T-helper 1 cell (primary cell): ENCODE measurements at places on chromosomes 11 and 22.

- no peak for DNase-seq
Observed at GRCh38 chr11:92707173-92707619, 262.3 kb upstream of the MTNR1B start.

- DNase-seq: no peak
Observed at GRCh38 chr11:128448200-128448886, 139.0 kb downstream of the ETS1 start.

DNA sequence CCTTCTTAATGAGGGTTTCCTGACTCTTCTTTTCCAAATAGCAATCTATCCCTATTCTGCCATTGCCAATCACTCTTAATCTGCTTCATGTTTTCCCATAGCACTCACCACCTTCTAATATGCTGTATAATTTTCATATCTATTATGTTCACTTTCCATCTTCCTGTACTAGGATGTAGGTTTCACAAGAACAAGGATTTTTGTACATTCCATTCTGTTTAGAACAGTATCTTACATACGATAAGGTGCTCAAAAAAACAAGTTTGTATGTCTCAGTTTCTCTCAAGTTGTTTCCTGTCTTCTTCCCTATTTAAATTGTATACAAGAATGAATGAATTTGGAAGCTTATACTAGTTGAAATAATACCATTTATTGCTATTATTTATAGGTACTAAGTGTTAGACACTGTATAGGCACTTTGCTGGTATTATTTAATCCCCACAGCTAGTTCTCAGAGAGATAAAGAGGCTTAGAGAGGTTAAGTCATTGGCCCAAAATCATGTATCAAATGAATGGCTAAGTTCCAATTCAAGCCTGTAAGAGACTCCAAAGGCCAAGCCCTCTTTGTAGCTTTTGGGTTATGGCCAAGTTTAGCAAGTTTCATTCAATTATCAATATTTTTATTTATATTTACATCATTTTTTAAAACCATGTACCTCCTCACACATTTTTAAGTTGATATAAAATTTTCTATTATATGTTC, 134.7 kb downstream of the PAX6 start:
- DNase-seq: no peak

DNA sequence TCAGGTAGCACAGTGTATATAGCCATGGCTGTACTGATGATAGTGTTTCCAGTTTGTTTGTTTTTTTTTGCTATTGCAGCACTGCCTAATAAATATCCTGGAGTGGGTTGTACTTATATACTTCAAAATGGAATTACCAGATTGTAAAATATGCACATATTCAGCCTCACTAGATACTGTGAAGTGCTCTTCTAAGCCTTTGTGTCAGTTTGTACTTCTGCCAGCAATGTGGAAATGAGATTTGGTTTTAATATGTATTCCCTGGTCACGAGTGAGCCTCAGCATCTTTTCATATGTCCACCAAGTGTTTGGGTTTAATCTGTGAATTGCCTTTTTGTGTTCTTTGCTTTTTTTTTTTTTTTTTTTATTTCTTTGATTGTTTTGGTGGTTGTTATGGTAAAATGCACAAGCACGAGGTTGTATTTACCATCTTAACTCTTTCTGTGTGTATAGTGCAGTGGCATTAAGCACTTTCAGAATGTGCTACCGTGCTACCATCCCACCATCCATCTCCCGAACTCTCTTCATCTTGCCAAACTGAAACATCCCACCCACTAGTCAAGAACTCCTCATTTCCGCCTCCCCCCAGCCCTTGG, 34.9 kb downstream of the ST3GAL4 start:
- DNase-seq: no peak

- DNase-seq: no peak
Observed at GRCh38 chr11:102590276-102591049, 34.7 kb downstream of the MMP20 start.

GRCh38 chr22:29886596-29886995, 3.6 kb downstream of the MTMR3 start:
- DNase-seq: no peak

GRCh38 chr11:57405271-57405860, 14.9 kb upstream of the PRG2 start:
- DNase-seq: no peak

GRCh38 chr11:78290293-78291176, 101.8 kb downstream of the USP35 start:
- DNase-seq: no peak

DNA sequence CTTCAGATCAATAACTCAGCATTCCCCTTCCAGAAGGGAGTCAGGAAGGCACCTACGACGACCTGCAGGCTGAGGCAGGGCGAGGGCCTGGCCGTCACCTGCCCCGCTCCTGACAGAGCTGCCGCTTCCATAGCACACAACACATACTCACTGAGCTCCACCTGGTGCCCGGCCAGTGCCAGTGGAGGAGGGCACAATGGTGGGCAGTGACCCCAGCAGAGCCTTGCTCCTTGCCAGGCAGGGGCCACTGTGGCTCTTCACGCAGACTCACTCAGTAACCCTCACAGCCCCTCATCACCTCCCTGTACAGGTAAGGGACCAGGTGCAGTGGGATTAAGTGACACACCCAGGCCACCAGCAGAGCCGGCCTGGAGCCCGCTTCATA, 24.6 kb downstream of the LRFN4 start:
- DNase-seq: no peak

GRCh38 chr11:106063009-106063408, 14.1 kb downstream of the KBTBD3 start:
- DNase-seq: no peak

DNA sequence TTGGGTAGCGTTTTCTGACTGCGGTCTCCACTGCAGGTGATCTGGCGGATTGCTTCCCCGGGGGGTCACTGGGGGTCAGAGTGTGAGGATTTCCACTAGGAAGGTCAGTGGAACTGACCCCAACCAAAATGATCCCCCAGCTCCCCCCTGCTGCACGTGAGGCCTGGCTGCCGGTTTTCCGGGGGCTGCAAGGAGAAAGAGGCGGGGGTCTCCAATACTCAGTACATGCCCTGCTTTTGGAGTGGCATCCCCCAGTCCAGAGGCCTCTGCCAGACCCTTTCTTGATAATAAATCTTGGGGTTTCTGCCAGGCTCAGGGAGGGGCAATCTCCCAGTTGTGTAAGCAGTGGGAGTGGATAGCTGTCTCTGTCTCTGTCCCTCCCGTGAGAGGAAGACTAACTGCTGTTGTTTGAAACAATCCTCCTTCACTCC, 71.5 kb upstream of the RTL6 start:
- no peak for DNase-seq
